ENCODE measurements at places on chromosomes 11 and 22. TPM values are rescaled to one million over a fixed set of nuclear protein-coding genes. Genes with fewer than 3 reads are reported as not detected.

The APOL3 gene
- total RNA-seq = 14.0 TPM

The DYNC2H1 gene
- 71.3 TPM for total RNA-seq

The OR8G5 gene
- total RNA-seq = not detected

The MB gene
- not detected for total RNA-seq

The KRTAP5-2 gene
- total RNA-seq = not detected

The SMC1B gene
- not detected for total RNA-seq

The SOX10 gene
- total RNA-seq = not detected

The ZBTB16 gene
- total RNA-seq = 0.09 TPM

The TSSK2 gene
- not detected for total RNA-seq

The IGF2 gene
- 1.8 TPM for total RNA-seq

The RANGAP1 gene
- 44.9 TPM for total RNA-seq

The VSIG10L2 gene
- total RNA-seq = 0.14 TPM

The TRIM29 gene
- 0.57 TPM for total RNA-seq

The SOX6 gene
- 1.00 TPM for total RNA-seq

The CASTOR1 gene
- 7.4 TPM for total RNA-seq

The CNIH2 gene
- 0.28 TPM for total RNA-seq

The MMP27 gene
- not detected for total RNA-seq

The MIAT gene
- 0.92 TPM for total RNA-seq

The CDC45 gene
- 3.1 TPM for total RNA-seq

The GCAT gene
- 40.1 TPM for total RNA-seq

The TBX1 gene
- not detected for total RNA-seq

The LINC01488 gene
- not detected for total RNA-seq

The ARHGAP1 gene
- total RNA-seq = 33.9 TPM

The FAM180B gene
- 0.09 TPM for total RNA-seq

The DGCR6 gene
- total RNA-seq = 0.71 TPM

The TRIM66 gene
- total RNA-seq = 6.0 TPM

The WNT7B gene
- not detected for total RNA-seq

The POU2F3 gene
- total RNA-seq = not detected

The ARHGAP42 gene
- total RNA-seq = 10.5 TPM

The KRTAP5-9 gene
- not detected for total RNA-seq

The NLRP6 gene
- total RNA-seq = not detected

The MUC6 gene
- total RNA-seq = not detected

The TMPRSS6 gene
- not detected for total RNA-seq

The NPAS4 gene
- total RNA-seq = not detected

The CD59 gene
- 344 TPM for total RNA-seq

The HEPN1 gene
- total RNA-seq = not detected

The ACR gene
- total RNA-seq = not detected

The USP2 gene
- 0.09 TPM for total RNA-seq

The SCARF2 gene
- total RNA-seq = 18.8 TPM

The OR10A2 gene
- not detected for total RNA-seq
